ENCODE measurements at places on chromosomes 5 and 9. TPM values are rescaled to one million over a fixed set of nuclear protein-coding genes. Genes with fewer than 3 reads are reported as not detected.

DNA sequence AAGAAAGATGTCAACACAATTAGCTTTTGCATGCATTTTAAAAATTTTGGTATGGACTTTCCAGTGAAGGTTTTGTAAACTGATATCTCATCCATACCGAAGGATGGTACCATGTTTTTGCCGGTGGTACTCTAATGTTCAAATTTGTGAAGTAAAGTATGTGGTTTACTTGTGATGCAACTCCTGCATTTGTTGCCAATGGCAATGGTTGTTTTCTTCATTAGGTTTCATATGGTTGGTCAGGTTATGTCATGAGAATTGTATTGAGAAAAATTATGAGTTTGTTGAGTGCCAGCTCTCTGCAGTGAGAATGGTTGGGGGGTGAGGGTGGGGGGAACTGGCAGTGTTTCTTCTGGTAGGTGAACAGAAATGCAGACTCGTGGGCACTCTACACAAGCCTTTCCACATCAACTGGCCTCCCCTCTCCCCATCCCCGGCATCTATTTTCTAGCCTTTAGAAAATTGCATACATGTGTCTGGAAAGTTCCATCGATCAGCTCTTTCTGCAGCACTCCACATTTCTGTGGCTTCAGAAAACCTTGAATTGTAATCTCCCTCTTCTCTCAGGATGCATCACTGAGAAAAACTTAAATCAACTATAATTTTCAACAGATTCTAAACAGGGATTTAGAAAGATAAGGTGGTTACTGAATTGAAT is 107.7 kb downstream of the PDE4D start:
- no peak for DNase-seq

GRCh38 chr5:117701062-117701461 is 1126.4 kb upstream of the SEMA6A start:
- peak; percentile 70 for DNase-seq

CDH10 gene
- total RNA-seq = 2.2 TPM

GRCh38 chr5:77743181-77743580 is 33.0 kb downstream of the TBCA start:
- DNase-seq = no peak

SYNPO gene
- total RNA-seq = 22.6 TPM

DNA sequence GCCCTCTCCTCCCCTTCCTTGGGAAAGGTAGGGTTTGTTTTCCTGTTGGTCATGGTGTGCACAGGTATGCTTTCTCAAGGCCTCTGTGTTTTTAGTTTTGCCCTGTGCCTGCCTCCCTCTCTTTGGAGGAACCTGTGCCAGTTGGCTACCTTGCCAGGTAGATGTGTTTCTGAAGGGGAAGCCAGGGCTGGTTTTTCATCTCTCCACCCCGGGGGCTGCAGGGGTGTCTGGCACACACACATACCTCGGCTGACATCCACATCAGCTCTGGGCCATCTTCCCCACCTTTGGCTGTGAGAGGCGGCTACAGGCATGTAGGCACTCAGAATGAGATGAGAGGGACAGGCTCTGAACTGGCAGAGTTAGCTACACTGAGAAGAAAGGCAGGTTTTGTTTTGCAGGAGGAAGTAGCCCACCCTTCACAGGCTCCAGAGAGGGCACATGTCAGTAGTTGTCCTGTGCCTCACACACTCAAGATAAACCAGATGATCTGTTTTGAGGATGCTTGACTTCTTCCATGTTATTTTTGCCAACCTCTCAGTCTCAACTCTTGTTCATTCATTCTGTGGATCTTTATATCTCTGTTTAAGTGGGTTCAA is 9.7 kb downstream of the RGMB start:
- DNase-seq = no peak

DNA sequence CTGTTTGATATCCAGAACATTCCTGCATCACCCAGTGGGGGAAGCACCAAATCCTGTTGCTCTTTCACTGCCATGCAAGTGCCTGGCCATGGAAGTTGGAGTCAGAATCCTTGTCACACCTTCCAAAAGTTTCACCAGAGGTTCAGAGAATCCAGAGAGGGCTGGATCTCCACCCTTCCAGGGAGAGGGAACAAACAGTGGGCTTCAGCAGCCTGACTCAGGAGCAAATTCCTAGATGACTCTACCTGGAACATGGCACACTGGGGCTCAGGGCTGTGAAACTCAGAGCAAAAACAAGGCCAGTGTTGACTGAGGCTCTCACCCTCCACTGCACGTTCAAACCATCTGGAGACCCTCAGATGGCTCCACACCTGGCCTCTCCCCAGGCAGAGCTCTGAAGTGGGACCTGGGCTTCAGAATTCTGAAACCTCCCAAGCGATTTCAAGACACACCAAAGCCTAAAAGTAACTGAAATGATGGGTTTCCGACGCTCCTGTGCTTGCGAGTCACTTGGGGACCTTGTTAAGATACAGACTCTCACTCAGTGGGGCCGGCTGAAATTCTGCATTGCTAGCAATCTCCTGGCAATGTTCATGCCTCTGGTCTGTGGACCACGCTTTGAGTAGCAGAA is 205.9 kb downstream of the AUH start:
- DNase-seq = no peak

LHX2 gene
- total RNA-seq = not detected

DNA sequence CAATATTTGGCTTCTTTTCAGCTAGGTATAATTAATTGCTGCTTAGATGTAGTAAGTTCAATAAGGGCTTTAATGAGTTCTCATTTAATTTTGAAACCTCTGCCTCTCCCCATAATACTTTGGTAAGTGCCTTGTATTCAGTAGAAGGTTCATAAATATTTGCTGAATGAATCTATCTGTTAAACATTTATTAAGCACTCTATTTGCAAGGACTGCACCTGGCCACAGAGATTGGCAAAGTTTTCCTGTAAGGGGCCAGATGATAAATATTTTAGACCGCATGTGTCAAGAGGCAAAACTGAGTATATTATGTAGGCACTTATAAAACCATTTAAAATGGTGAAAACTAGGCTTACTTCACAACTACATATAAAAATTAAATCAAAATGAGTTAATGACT is 19.0 kb upstream of the GNA14 start:
- DNase-seq = no peak

DNA sequence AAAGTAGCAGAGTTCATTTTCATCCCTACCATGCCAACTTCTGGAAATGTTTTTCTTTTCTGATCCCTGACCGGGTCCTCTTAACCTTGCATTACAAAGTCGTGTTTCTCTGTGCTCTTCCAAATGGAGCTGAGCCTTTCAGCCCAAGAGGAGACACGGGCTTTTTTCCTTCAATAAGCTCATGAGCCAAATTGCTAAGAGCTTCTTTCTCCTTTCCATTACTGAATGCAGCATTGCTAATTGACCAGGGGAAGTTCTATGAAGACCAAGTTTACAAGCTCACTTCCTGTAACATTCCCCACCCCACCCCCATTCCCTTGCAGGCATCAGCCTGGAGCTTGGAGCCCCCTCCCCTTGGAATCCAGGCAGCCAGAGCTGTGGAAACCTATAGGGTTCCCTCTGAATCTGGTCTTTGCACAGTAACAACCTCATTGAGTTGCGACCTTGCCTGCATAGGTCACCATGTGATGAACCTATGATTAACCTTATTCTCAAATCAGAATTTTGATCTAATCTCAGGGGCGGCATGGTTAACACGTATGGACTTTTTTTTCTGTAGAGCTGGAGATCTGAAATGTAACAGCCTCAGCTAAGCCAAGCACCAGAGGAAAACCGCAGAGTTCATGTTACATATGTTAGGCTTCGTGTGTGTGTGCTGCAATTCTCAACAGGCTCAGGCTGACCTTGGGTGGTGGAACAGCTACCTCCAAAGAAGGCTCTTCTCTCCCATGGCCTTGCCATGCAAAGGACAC is 395.7 kb upstream of the ZNF462 start:
- DNase-seq = peak; percentile 35

DNA sequence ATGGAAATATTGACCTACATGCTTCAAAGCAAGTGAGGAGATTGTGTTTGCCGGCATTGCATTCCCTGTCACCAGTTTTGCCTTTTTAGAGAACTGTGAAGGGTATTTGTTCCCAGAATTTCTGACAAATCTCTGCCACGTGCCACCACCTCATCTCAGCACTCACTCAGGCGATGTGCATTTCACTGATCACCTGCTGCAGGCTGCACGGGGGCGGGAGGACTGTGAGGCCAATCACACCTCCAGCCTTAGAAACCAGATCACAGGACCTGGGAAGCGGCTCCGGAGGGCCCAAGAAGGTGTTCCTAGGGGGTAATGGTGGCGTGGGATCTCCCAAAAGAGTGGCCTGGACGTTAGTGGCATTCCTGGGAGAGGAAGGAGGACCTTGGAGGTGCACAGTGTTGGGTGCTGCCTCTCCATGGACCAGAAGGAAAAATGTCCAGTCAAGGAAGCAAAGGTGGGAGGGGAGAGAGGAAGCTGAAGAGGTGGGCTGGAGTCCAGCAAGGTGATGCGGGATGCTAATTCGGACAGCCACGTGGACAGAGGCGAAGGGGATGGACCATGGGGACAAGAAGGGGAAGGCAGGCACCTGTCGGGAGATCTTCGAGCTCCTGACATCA is 63.6 kb upstream of the OLFM1 start:
- DNase-seq = no peak

PCDHB14 gene
- total RNA-seq = 12.3 TPM

- no peak for DNase-seq
These were observed 54.1 kb upstream of the FYB1 start for GRCh38 chr5:39273314-39273954.

DNA sequence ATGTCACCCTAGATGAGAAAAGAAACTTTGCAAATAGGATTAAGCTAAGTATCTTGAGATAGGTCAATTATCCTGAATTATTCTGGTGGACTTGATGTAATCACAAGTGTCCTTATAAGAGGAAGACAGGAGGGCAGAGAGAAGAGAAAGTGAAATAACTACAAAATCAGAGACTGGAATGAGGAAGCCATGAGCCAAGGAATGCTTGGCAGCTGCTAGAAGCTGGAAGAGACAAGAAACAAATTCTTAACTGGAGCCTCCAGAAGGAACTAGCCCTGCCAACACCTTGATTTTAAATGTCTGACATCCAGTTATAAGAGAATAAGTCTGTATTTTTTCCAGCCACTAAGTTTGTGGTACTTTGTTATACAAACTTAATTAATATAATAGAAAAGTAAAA is 480.0 kb downstream of the NR2F1-AS1 start:
- DNase-seq = no peak

DNA sequence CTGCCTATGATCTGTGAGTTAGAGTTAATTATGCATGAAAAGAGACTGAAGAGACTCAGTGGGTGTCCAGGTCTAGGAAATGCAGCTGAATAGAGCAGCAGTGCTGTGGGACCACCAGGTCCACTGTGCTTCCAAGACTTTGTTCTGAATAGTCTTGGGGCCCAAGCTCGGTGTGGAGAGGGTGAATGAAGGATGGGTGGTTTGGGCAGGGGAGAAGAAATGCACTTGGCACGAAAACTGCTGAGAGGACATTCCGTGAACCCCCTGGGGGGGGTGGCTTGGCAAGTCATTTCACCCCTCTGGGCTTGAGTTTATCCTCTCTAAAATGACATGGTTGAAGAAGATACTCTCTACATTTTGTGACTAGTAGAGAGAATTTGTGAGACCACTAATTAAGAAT is 36.0 kb upstream of the GOLPH3 start:
- no peak for DNase-seq

- DNase-seq = no peak
These were observed 60.3 kb downstream of the ADAMTS2 start for GRCh38 chr5:179284751-179285631.

PELO gene
- 57.5 TPM for total RNA-seq

DNA sequence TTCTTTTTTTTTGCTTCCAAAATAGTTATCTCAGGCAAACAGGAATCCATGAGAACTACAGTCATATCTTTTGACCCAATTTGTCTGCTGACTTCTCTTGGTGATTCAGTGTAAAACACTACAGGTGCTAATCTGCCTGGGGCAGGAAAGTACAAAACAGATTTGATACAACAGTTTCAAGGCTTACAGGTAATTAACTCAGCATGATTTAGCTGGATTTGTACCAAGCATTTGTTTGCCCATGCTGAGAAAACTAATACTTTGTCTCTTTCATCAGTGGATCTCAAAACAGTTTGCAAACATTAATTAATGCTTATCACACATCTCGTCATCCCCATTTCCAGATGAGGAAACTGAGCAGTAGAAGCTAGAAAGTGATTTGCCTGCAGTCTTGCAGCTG is 312.5 kb upstream of the SEMA6A start:
- DNase-seq = no peak

GRCh38 chr5:139744471-139745131 is 51.0 kb upstream of the PSD2 start:
- no peak for DNase-seq

GRCh38 chr5:116613445-116613844 is 38.8 kb upstream of the SEMA6A start:
- DNase-seq = no peak

DNA sequence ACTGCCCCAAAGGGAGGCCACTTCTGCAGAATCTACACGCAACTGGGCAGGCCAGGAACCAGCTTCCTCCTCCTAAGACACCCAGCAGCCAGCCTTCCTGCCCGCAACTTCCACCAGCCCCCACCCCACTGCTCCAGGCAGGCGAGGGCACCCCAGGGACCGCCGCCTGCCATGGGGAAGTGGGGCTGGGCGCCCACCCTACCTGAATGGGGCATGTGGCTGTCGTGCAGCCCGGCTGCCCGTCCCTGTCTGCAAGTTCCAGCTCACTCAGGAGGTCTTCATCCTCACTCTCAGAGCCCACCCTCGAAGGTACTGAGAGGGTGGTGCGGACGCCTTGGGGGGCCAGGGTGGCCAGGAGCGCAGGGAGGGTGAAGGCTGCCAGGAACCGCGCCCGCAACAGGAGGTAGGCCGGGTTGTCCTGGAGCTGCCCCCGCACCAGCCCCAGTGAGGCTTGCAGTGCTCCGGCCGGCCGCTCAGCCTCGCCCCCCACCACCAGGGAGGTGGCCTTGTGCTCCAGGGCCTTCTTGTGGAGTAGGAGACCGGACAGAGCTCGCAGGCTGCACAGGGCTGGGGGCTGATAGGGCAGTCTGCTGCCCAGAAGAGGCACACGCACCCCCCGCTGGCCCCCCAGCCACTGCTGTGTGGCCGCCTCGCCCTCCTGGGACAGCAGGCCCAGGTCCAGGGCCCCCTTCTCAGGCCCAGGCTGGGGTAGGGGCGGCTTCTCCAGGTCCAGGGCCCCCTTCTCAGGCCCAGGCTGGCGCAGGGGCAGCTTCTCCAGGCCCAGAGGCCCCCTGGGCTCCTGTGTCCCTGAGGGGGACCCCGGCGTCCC is 4.1 kb upstream of the CARD9 start:
- DNase-seq = no peak

DNA sequence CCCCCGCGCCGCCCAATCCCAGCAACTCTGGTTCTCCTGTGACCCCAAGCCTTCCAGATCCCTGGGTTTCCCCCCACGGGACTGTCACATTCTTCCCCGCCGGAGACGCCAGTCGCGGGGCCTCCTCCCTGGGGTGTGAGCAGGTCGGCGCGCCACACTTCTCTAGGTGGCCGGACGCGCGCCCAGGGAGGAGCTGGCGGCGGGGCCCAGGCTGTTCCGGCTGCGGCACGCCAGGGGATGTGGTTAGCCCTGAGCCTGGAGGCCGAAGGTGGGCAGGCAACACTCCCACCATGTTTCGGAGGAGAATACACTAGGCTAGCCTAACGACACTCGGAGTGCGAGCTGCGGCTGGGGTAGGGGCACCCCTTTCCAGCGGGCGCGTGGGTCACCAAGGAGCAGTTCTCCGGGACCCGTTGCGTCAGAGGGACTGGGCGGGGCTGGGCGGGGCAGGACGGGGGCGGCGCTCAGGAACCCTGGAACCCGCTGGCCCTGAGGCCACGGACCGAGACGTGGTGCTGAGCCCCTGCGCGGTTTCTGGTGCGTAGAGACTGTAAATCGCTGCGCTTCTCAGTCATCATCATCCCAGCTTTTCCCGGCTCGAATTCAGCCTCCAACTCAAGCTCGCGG is at the start of gene SLC27A6:
Gene SLC27A6 (plus strand): TSS at position 478 of the 627 bp plus-strand sequence. CDS start 650 bp downstream, outside the sequence.
- DNase-seq = peak; percentile 50

SMIM33 gene
- 0.72 TPM for total RNA-seq

- DNase-seq = peak; percentile 96
These were observed 15.8 kb upstream of the PSAT1 start for GRCh38 chr9:78280982-78281668.
